NCI-H446 treated with DMSO at 0.1 percent for 48 hours (cell line): ENCODE measurements at places on chromosomes 6 and 20.

GRCh38 chr6:118100717-118101116, 193.7 kb downstream of the SLC35F1 start:
- DNase-seq, result no peak

GRCh38 chr20:13684566-13685222, 46.0 kb upstream of the TASP1 start:
- no peak for DNase-seq

DNA sequence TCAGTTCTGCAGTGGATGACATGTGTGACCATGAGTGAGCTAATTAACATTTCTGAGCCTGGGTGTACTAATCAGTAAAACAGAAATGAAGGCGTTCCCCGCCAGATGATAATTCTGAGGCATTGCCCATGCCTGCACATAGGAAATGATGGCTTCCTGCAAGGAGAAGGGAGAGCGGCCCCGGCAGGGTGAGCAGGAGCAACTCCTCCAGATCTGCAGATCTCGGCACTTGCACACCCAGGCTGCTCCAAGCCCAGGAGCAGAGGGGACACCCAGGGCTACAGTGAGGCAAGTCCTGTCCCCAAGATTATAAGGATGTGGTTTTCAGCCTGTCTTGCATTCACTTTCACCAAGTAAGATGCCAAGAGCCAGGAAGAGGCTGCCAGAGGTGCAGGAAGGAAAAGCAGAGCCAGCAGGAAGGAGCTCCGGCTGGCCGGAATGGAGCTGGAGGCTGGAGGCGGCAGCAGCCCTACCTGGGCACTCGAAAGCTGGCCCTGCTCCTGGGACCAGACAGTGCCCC, 177.5 kb upstream of the CST7 start:
- DNase-seq, result no peak

- no peak for DNase-seq
Observed at GRCh38 chr6:157510323-157511188, 129.6 kb downstream of the ZDHHC14 start.

DNA sequence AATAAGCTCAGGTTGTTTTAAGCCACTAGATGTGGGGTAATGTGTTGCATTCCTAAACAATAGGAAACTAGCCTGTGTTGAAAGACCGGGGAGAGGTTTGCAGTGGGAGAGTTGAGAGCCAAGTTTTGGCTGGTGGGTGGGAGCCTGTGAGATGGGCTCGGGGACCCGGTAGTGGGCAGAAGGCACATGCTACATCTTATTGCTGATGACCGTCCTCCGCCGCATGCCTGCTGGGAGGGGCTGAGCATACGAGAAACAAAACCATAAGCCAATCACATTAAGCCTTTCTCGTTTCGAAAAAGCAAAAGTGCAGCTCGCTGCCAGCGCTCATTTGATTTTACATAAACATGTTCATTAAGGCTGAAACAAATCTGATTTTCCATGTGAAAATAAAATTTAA, 57.4 kb upstream of the MPC1 start:
- DNase-seq, result no peak

DNA sequence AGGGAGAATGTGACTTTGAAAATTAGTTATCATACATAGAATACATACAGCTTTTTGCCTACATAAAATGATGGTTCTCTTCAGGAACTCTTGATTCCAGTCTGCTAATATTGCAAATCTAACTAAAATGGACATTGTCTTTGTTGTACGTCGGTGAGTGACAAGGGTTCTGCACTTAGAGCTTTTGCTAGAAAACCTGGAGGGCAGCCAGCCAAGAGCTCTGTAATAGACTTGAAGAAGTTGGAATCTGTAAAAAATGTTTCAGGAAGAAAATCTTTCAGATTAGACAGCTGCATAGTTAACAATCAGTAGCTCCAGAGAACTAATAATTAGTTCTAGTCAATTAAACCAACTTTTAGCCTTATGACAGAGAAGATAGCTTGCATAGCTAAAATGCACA, 138.3 kb downstream of the FLRT3 start:
- no peak for DNase-seq

- no peak for DNase-seq
Observed at GRCh38 chr20:39829661-39830060, 859.4 kb downstream of the MAFB start.

DNA sequence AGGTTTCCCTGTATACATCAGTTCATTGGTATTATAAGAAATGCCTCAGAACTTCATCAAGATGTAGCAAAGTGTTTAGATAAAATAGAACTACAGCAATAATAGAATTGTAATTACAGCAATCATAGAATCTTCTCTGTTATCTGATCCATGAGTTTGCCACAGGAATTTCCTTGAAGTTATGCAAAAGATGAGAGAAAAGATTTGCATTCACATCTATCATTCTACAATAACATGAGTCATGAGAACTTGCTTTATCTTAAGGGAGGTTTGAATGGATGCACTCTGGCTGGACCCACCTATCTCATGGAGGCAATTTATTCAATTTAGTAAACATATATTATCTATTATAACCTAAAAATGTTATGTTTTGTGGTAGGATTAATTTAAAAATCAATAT, 329.8 kb upstream of the EPHA7 start:
- no peak for DNase-seq

DNA sequence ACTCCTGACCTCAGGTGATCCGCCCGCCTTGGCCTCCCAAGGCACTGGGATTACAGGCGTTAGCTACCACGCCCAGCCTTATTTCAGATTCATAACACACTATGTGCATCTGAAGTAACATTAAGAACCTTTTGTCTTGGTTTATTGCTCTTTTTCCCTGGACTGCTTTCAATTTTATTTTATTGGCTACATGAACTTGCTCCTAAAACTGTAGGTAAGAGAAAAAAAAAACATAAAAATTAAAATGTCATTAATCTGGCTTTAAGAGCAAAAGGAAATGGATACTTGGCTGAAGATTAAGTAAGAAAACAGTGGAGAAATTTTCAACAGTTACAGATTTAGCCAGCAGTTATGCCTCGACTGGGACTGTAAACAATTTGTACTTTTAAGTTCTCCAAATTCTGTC, 62.5 kb downstream of the GJA1 start:
- no peak for DNase-seq

- no peak for DNase-seq
Observed at GRCh38 chr20:20881808-20882207, 169.4 kb upstream of the RALGAPA2 start.

DNA sequence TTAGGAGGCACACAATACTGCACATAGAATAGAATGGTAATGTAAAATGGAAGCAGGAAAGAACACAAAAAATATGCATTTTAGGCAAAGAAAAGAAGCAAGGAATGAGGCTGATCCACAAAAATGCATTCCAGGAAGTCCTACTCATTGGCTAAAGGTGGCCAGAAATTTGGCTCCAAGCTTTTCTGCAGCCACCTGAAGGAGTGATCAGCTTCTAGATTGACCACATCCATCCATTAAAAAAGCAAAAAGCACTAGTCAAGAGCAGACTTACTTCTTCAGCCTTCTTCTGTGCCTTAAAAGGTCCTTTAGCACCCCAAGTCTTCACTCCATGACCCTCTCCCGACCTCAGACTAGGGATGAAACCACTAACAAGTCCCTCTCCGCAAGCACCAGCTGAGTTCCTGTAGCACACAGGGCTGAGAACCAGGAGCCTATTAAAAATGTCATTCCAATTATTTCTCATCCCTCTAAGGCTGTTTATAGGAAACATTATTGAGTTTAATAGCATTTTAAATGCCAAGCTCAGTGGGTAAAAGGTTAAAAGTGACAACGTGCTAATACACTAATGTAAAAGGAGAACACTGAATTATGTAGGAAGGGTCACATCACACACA, 36.5 kb downstream of the TRAM2 start:
- no peak for DNase-seq

- no peak for DNase-seq
Observed at GRCh38 chr20:46709459-46710152, at the start of gene SLC2A10. TSS of gene SLC2A10 (plus strand) at chr20:46709649. CDS start at chr20:46709737, 88 bp downstream.
